ENCODE measurements at places on chromosomes 1 and 21. TPM values are rescaled to one million over a fixed set of nuclear protein-coding genes. Genes with fewer than 3 reads are reported as not detected.

The GPR25 gene
- total RNA-seq: not detected

The CADM3 gene
- total RNA-seq: not detected

The TMEM201 gene
- 20.0 TPM for total RNA-seq

DNA sequence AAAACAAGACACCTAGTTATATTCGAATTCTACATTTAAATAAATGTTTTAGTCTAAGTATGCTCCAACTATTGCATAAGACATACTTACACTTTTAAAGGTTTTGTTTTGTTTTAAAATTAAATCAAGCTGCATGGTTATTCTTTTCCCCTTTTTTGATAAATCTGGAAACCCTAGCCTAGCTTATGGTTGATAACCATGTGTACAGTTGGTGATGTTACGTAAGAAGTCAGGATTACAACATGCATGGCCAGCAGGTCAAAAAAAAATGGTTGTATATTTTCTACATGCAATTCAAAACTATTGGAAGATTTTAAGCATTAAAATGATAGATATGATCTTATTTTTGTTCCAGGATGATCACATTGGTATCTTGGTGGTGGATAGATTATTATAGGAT is 1600.6 kb downstream of the PLA2G4A start:
- no peak for DNase-seq

Measured in activated CD8-positive, alpha-beta memory T cell treated with anti-CD3 and anti-CD28 coated beads, Interleukin-2, amount 10 ng/mL, durations not matched to agents 7 days and 5 days (primary cell).